ENCODE measurements at places on chromosomes 1 and 21.
A peak's percentile ranks its signal among the peaks of the same experiment; 100 is the strongest.

DNA sequence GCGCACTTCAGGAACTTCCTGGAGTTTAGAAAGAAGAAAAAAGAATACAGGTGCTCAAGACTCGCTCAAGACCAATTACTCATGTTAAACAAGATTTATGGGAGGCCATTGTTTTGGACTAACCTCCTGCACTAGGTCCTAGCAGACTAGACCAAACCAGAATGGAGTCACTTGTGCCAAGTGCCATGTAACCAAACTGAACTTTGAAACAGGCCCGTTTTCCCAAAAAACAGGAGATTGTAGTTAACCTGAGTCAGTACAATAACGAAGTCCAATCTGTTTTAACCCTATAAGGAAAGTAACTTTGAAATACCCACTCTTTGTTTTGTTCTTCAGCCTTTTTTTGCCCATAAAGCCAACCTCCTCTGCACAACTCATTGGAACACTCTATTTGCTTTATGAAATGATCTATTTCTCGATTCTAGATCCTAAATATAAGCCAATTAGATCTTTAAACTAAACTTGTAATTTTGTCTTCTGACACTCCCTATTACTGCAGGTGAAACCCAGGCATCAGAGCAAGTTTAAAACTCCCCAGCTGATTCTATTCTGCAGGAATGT is 695 bp upstream of the NTPCR start:
- DNase-seq, result no peak

DNA sequence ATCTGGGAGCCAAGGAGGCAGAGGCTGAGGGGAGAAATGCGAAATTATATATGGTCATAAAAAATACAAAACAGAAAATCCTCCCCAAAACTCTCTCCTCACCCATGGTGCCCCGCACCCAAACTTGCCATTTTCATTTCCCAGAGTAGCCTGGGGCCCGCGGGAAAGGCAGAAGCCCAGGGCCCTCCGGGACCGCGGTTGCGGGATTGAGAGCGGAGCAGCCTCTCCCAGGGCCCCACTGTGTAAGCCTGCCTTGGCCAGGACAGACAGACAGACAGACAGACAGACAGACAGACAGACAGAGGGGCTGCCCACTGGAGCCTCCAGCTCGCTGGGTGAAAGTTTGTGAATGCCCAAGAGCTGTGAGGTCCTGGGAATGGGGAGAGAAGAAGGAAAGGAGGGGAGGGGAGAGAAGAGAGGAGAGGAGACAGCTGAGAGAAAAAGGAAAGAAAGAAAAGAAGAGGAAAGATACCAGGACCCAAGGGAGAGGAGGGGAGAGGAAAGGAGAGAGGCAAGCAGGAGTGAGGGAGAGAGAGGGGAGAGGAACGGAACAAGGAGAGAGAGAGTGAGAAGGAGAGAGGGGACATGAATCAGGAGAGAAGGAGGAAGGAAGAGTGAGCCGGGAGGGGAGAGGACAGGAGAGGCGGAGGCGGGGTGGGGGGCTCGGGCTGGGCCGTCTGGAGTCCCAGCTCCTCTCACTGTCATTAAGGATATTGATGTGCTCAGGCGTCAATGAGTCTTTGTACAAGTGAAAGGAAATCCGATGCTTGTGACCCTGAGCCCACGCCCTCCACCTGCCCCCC is 69.3 kb upstream of the CASZ1 start:
- DNase-seq, result no peak

DNA sequence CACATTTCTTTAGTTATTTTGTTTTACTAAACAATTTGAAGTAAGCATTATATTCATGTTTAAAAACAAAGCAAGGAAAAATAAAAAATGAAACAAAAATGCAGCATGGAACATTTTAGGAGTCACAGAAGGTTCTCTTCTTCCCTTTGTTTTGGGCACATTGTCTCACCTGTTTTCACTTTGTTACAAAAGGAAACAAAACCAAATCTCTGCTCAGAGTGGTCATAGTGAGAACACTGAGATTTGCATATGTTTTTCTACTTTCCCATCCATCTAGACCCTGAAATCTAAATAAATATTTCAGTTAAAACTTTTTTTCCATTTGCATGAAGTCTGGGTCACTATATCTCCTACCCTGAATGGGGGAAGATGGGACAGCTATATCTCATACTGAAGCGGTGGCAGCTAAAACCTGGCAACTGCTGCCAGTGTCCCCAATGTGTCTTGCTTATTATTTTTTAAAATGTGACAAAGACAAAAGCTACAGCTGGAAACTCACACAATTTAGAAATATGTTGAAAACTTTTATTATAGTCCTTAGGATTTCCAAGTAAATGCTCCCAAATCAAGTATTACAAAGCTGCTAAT is 3.5 kb downstream of the EXOC8 start:
- no peak for DNase-seq

- peak; percentile 55 for DNase-seq
Observed at GRCh38 chr1:40774266-40774998, 9.2 kb upstream of the KCNQ4 start.

All from SK-N-DZ (cell line).